ENCODE measurements at places on chromosomes 12 and 14.

GRCh38 chr14:93785423-93785822 lies 2.9 kb downstream of the PRIMA1 start:
- no peak for DNase-seq

DNA sequence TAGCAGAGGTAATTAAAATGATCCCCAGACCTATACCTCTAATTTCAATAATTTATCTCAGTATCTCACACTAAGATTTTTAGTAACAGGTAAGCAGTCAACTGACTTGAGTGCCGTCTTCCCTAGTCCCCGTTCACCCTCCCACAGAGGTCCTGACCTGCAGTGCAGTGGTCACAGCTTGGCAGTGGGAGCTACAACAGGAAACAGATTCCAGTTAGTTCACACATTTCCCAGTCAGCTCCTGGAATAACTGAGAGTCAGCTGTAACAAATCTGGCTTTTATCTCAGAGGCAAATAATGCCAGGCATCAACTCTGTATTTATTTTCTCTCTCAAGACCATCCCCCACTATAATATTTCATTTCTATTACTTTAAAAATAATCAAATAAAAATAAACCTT lies 308.2 kb downstream of the ATP23 start:
- no peak for DNase-seq

DNA sequence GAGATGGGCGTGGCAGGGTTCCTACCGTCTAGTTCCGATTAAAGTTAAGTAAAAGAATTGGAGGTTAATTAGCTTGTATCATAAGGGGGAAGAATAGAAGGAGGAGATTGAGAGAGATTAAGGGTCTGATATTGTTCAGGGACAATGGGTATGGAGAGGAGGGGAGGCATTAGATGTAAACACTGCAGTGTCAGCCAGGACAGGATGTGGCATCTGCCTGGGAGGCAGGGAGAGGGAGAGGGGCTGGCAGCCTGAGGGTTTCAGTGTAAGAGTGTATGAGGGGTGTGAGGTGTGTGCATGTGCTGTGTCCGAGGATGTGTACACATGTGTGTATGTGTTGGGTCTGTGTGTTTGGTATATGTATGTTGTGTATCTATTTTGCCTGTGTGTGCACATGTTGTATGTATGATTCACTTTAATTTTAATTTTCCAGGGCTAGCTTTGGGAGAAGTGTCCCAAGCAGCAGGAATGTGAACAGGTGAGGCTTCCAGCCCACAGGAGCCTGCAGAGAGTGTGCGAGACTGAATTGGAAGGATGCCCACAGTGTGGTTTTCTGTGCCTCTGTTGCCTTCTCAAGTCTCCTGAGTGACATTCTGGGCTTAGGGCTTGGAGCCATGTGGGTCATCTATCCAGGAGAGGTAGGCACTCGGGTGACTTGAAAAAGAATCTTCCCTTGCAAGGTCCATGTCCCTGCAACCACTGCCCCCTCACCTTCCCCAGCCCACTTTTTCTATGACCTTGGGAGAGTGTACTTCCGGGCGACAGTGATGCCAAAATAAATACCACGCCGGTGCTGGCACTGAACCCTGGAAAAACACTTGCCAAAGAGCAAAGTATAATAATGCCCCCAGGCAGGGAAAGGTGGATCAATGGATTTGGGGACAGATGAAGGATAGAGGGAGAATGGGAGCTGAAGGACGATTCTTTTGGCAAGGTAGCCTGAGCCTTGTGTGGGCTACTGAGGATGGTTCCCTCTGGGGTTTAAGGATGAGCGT lies 36.8 kb upstream of the DCD start:
- DNase-seq, result no peak

DNA sequence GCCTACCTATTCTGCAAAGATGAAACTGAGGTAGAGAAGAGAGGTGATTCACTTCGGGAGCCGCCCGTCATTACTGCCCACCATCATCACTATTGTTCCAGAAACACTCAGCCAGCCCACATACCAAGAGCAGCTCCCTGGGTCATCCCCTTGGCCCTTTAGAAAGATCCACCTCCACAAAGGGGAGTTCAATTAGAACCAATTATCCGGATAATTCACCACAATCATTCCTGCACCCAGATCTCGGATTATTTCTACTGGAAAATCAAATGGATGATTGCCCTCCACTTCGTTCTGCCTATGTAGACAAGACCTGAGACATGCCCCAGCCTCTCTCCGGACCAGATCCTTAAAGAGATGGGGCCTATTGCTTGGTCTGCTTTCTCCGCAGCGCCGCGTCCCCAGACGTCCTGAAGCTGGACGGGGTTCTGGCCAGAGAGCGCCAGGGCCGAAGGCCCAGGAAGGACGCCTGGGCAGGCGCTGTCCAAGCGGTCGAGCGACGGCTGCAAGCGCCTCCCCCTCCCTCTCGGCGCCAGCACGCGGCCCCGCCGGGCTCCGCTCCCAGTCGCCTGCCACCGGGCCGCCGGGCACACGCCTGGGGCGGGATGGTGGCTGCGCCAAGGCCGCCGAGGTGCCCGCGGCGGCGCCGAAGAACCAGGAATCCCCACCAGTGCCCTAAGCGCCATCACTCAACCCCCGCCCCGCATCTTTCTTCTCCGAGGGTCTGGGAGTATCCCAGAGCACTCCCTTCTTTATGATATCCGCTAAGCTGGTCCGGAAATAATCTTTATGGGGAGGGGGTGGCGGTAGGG lies 1.3 kb upstream of the ASCL1 start:
- no peak for DNase-seq

DNA sequence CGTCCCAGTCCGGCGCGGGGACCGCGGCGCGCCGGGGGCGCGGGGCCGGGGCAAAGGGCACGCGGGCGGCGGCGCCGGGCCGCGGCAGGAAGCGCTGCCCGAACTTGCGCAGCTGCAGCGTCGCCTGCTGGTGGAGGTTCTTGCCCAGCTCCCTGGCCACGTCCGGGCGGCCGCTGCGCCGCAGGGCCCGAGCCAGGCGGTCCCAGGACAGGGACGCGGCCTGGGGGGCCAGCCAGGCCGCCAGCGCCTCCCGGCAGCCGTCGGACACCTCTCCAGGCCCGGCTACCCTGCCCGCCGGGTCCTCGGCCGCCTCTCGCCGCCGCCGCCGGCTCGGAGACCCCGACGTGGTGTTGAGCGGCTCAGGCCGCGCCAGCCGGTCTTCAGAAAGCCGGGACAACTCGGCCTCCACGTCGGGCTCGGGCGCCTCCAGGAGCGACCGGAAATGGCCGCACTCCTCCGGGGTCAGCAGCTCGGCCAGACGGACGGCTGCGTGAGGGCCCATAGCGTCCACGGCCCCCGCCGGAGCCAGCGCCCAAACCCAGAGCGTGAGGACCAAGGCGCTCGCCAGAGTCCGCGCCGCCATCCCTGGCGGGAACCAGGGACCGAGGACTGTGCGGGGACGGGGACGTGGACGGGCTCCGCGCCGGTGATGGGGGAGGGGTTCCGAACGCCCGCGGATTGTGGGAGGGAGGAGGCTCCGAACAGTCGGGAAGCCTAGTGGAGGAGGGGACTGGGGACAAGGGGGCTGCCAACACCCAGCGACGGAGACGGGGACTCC lies 34.0 kb downstream of the FIGNL2 start:
- DNase-seq, result no peak

Data from Jurkat, Clone E6-1 (cell line).